Activated naive CD8-positive, alpha-beta T cell treated with anti-CD3 and anti-CD28 coated beads, Interleukin-2, amount 50 U/mL, for 24 hours (primary cell): ENCODE measurements at places on chromosomes 12 and 14.

DNA sequence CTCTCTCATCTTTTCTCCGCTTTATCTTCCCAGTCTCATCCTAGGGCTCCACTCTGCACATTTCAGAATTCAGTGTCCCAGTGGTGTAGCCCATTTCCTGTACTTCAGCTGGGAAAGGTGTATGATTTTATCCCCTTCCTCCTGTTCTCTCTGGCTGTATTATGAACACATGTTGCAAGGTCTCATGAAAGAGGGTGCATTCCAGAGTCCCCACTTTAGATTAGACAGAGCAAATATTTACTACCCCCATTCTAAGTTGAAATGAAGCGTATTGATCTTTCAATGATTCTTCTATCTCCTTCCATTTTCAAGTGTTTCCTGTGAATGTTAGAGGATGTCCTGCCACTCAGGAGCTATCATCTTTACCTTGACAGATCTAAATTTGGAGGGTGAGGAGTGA is 123.2 kb downstream of the WIF1 start:
- no peak for DNase-seq
- H3K36me3 ChIP-seq: no peaks in the 10 kb centered on the region
- H3K4me1 ChIP-seq: no peaks in the 10 kb centered on the region

- no peaks in the 10 kb centered on the region for H3K4me1 ChIP-seq
- no peak overlapping the region for H3K27ac ChIP-seq
- H3K4me3 ChIP-seq: no peak overlapping the region
- DNase-seq: no peak
Observed at GRCh38 chr12:70822412-70822811, 98.1 kb downstream of the PTPRR start.

- no peaks in the 10 kb centered on the region for H3K27me3 ChIP-seq
- DNase-seq: no peak
- H3K4me1 ChIP-seq: no peaks in the 10 kb centered on the region
- no peak overlapping the region for H3K4me3 ChIP-seq
- H3K27ac ChIP-seq: no peak overlapping the region
Observed at GRCh38 chr14:37051680-37052079, 120.7 kb downstream of the SLC25A21 start.

DNA sequence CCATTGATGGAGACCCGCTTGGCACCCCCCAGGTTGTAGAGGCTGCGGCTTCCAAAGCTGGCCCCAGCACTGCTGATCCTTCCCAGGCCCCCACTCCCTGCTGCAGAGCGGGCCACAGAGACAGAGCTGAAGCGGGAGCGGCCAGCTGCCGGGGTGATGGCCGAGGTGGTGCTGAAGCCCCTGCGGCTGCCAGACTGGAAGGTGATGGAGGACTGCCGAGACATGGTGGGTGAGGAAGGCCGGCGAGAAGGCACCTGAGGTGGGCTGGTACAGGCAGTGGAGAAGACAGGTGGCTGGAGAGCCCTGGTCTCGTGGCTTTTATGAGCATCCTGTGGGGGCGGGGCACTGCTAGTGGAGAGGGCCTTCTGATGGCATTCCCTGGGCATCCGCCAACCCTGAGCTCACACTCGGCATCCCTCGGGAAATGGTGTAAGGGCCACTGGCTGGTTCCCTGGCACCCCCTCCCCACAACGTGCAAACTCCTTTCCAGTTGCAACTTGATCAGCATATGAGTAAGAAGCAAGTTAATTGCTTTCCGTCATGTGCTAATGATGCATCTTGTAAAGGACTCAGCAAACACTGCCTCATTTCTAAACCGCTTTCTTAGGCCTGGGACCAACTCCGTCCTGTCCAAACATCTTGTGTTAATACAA is at the start of gene KRT75:
Gene KRT75, minus strand, starts transcription at position 291 of the 653 bp plus-strand sequence. Its CDS starts 67 bp downstream, at position 224.
- no peak within 1 kb of the TSS for H3K27ac ChIP-seq
- H3K4me3 ChIP-seq: no peak within 1 kb of the TSS

- H3K27ac ChIP-seq: no peak overlapping the region
- no peaks in the 10 kb centered on the region for H3K27me3 ChIP-seq
- no peaks in the 10 kb centered on the region for H3K36me3 ChIP-seq
- no peaks in the 10 kb centered on the region for H3K4me1 ChIP-seq
- H3K4me3 ChIP-seq: no peak overlapping the region
- DNase-seq: no peak
Observed at GRCh38 chr14:64788706-64789105, 84.5 kb downstream of the PLEKHG3 start.

DNA sequence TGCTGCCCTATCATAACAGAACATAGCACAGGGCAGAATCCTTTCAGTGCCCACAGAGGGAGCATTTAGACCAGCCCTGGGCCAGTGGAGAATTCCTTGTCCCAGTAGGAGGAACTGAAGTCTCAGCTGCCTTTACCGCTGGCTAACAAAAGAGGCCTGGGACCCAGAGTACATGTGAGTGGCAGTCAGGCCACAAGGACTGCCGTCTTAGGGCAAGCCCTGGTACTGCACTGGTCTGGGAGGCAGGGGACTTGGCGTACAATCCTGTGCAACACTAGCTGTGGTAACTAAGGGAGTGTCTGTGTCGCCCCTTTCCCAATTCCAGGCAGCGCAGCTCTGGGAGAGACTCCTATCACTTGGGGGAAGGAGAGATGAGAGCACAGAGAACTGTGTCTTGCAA is 17.0 kb upstream of the CSRP2 start:
- H3K4me3 ChIP-seq: no peak overlapping the region
- H3K27ac ChIP-seq: no peak overlapping the region
- no peak for DNase-seq
- peaks cover under 1% of the 10 kb centered on the region for H3K4me1 ChIP-seq
- no peaks in the 10 kb centered on the region for H3K36me3 ChIP-seq

GRCh38 chr12:68789144-68789878 is 18.7 kb upstream of the MDM2 start:
- H3K27me3 ChIP-seq: no peaks in the 10 kb centered on the region
- peaks cover 4% of the 10 kb centered on the region for H3K4me1 ChIP-seq
- H3K36me3 ChIP-seq: no peaks in the 10 kb centered on the region
- H3K4me3 ChIP-seq: no peak overlapping the region
- no peak for DNase-seq
- H3K27ac ChIP-seq: no peak overlapping the region

GRCh38 chr14:81655423-81656314 is 122.0 kb upstream of the SEL1L start:
- no peak overlapping the region for H3K27ac ChIP-seq
- DNase-seq: no peak
- no peaks in the 10 kb centered on the region for H3K36me3 ChIP-seq
- H3K4me1 ChIP-seq: no peaks in the 10 kb centered on the region
- no peak overlapping the region for H3K4me3 ChIP-seq

DNA sequence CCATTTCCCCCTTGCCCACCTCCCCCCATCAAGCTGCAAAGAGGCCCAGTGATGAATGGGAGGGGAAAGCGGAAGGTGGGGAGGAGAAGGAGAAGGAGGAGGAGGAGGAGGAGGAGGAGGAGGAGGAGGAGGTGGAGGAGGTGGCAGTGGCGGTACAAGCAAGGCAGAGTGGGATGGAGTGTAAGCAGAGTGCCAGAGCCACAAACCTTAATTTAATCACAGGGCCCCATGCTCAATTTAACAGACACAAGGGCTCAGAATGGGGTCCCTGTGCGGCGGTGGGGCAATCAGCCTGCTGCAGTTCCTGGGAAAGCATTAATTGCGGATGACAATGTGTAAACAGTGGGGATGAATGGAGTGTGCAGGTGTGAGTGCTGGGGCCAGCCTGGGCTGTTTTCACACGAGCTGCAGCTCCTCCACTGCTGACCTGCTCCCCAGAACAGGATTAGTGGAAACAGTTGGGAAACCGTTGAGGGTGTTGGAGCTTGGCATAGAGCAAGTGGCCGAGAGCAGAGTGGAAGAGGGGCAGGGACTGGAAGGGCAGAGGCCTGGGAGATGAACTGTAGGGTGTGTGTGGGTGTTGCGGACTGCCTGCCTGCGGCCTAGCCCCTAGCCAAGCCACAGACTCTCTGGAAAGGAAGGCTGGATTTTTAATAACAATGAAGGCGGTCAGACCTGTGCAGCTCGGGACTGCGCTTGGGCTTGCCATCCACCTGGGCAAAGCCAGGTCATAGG is 36.4 kb upstream of the SMOC1 start:
- DNase-seq: no peak
- H3K27me3 ChIP-seq: no peaks in the 10 kb centered on the region
- H3K27ac ChIP-seq: no peak overlapping the region

- peaks cover 9% of the 10 kb centered on the region for H3K4me1 ChIP-seq
- H3K4me3 ChIP-seq: no peak overlapping the region
- H3K27ac ChIP-seq: no peak overlapping the region
- peaks cover 24% of the 10 kb centered on the region for H3K36me3 ChIP-seq
- DNase-seq: no peak
Observed at GRCh38 chr14:88669346-88669745, 106.5 kb downstream of the ZC3H14 start.

GRCh38 chr14:58733451-58734208 is 95.9 kb downstream of the DACT1 start:
- H3K27ac ChIP-seq: peak overlapping the region; percentile 34
- no peak for DNase-seq
- peaks cover 11% of the 10 kb centered on the region for H3K27me3 ChIP-seq
- no peak overlapping the region for H3K4me3 ChIP-seq
- H3K36me3 ChIP-seq: no peaks in the 10 kb centered on the region
- peaks cover 16% of the 10 kb centered on the region for H3K4me1 ChIP-seq

DNA sequence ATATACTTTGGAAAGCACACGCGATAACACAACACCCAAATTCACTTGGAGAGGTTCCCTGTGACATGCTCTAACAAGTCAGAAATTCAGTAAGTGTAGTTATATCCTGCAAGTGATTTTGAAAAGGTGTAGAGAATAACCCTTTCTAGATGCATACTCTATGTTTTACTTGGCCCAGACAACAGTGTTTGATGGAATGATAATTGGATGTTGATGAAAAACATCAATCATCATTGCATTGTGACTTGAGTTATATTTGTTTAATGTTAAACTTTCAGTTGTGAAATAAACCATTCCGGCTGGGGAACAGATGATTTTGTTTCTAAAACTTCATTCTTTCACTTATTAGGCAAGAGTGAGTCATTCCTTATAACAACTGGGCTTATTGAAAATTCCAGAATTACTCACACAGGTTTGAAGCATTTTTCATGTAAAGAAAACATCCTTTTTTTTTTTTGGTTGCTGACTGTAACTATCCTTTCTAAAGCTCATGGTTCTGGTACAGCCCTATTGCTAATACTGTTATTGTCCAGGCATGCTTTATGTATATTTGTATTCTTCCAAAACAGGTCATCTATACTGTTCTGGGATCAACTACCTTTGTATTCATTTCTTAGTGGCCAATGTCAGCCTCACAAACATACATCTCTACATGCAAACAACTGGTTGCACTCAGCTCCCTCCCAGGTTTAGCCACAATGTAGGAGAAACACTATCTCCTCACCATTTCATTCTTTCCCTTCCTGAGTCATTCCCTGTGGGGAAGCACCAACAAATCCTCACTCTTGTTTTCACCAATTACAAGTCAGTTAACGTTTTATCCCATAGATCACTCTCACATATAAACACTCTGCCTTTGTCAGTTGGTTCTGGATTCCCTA is 121.2 kb upstream of the LRIG3 start:
- no peak overlapping the region for H3K4me3 ChIP-seq
- no peak overlapping the region for H3K27ac ChIP-seq
- no peaks in the 10 kb centered on the region for H3K4me1 ChIP-seq
- H3K36me3 ChIP-seq: no peaks in the 10 kb centered on the region

GRCh38 chr14:78933948-78934524 is 763.9 kb downstream of the NRXN3 start:
- no peak for DNase-seq
- no peaks in the 10 kb centered on the region for H3K36me3 ChIP-seq
- no peak overlapping the region for H3K27ac ChIP-seq
- H3K4me3 ChIP-seq: no peak overlapping the region
- H3K4me1 ChIP-seq: no peaks in the 10 kb centered on the region
- H3K27me3 ChIP-seq: peaks cover 8% of the 10 kb centered on the region

GRCh38 chr14:64684091-64684490 is 20.1 kb upstream of the PLEKHG3 start:
- peaks cover 3% of the 10 kb centered on the region for H3K4me1 ChIP-seq
- H3K27me3 ChIP-seq: no peaks in the 10 kb centered on the region
- no peak for DNase-seq

GRCh38 chr12:70197345-70197744 is 45.9 kb upstream of the CNOT2 start:
- H3K27me3 ChIP-seq: no peaks in the 10 kb centered on the region
- H3K27ac ChIP-seq: no peak overlapping the region
- no peak for DNase-seq
- no peaks in the 10 kb centered on the region for H3K36me3 ChIP-seq
